Subcutaneous preadipocyte (primary cell): ENCODE measurements at places on chromosomes 4 and X. TPM values are rescaled to one million over a fixed set of nuclear protein-coding genes. Genes with fewer than 3 reads are reported as not detected.

Gene NLGN4X
- not detected in 2 replicates for total RNA-seq

Gene TLL1
- total RNA-seq = under 0.01 TPM in 1 of 2 replicates, not detected in the other

Gene IL15
- 1.5 and 1.6 TPM in 2 replicates for total RNA-seq

Gene HPGD
- 0.37 and 5.5 TPM in 2 replicates for total RNA-seq

Gene KLKB1
- total RNA-seq = 0.37 TPM in 1 of 2 replicates, not detected in the other

Gene COL25A1
- total RNA-seq = under 0.01 TPM in 1 of 2 replicates, not detected in the other

Gene GYPB
- total RNA-seq = not detected in 2 replicates

Gene SMPX
- total RNA-seq = not detected in 2 replicates

Gene VCX
- not detected in 2 replicates for total RNA-seq

Gene AWAT2
- total RNA-seq = not detected in 2 replicates

Gene USP17L29
- total RNA-seq = not detected in 2 replicates

Gene FGD1
- total RNA-seq = 8.5 and 11.7 TPM in 2 replicates

Gene FLNA
- total RNA-seq = 1,220 and 1,461 TPM in 2 replicates
